ENCODE measurements at places on chromosomes 5 and 9.

DNA sequence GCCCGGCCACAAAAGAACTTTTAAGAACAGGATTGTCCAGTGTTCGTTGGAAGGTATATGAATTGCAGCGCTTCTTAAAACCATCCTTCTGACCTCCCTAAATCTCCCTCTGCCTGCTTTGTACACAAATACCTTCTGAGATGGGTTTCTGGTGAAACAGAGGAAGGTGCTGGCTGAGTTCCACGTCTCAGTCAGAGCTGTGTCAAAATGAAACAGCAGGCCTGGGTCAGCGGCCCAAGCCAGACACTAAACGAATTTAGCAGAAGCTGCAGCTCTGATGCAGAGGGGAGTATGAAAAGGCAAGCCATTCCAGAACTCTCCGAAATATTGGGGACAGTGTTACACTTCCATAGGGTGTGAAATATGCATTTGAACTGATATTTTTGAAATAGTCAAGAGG is 37.8 kb upstream of the CRB2 start:
- DNase-seq: no peak

DNA sequence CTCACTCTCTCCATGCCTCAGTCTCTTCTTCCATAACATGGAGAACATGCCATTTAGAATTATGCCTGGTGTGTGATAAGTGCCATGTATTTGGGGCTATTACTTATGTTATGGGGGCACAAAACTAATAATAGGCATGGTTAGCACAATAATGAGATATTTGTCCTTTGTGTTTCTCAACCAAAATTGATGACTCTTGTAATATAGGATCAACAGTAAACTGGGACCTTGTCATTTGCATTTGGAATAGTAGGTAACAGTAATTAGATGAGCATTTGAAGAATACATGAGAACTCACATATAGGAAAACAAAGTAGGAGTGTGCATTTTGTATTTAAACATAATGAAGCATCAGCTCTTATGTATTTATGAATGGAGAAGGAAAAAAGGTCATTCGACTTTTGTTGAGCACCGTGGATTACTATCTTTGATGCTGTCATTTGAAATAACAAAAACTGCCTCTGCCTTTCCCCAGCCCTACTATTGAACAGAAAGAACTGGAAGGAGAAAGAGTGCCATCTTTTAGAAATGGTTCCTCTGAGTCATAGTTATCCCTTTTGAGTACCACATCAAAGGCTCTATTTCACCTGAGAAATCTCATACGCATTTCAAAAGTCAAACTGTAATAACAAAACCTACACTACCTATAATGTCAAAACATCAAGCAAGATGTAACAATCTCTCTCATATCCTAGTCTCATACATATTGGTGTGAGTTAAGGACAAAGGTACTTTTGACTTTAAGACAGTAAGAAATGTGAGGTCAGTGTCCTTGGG is 655.2 kb downstream of the PDE4D start:
- DNase-seq: no peak

DNA sequence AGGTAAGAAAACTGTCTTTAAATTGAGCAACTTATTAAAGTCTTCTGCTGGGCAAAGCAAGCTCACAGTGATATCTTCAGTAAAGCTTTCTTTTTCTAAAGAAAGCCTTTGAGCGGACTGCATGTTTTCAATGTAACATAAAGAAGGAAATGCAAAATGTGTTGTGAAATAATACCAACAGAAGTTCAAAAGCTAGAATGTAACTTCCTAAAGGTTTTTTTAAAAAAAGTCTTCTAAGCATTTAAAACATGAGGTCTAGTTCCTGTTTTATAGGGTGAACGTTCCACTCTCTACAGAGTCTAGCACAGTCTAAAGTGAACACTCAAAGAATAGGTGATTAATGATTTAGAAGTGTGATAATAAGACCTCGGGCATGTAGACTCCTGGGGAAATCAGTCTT is 62.9 kb downstream of the DENND1A start:
- no peak for DNase-seq

DNA sequence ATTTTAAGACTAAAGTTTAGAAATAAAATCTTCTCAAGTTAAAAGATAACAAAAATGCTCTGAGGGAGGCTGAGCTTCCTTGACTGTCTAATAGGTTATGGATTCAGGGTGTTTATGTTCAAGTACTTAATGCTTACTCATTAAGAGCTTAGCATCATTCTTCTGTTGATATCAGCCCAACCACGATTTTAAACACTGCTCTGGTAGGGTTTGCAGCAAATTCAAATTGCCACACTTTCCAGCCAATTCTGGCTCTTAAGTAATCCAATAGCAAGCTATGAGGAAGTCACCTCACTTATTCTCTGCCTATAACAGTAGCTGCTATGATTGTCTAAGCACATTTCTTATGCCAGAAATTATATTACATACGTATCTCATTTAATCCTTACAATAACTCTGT is 191.0 kb upstream of the KIF2A start:
- no peak for DNase-seq

DNA sequence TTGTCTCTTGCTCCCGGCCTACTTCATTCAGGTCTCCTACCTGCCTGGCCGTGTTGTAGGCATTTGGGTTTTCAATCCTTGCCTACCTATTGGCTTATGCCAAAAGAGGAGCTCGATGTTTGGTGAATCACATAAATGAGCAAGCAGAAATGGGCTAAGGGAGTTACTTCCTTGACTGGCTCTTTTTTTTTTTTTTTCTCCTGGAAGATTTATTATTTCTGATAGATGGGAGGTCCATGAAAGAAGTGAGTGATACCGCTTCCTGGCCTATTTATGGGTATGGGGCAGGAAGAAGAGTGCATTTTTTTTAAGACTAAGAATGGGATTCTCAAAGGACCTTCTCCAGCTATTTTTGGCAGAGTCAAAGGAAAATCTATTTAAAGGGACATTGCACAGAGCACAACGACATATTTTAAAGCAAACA is 294.1 kb downstream of the ARHGAP26 start:
- no peak for DNase-seq

DNA sequence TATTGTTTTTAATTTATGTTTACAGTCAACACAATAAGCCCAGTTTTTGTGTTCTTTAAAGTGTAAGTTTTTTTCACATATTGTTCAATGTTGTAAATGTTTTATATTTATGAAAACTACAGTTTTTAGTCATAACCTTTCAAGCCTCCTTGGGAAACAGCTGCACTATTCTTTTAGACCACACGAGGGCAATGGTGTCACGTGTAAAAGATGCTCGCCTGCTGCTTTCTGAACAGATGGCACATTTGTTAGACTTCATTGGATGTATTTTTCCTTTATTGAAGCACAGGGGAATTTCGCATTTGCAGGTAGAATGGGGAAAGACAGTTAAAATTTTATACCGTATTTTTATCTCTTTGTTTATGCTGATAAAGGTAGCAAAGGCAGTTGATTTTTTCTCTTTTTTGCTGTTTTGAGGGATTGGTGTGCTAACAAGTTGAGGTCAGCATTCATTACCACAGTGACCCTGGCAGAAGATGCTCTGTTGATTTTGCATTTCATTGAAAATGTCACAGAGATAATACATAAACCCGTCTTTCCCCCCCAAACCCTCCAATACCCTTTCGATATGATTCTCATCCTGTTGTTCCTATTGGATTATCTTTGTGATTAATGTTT is 59.0 kb downstream of the MAT2B start:
- DNase-seq: peak; percentile 8

- DNase-seq: no peak
Measured at GRCh38 chr5:15183520-15183919, 311.9 kb upstream of the ANKH start.

GRCh38 chr5:177371120-177372033 is 12.9 kb upstream of the SLC34A1 start:
- DNase-seq: no peak

DNA sequence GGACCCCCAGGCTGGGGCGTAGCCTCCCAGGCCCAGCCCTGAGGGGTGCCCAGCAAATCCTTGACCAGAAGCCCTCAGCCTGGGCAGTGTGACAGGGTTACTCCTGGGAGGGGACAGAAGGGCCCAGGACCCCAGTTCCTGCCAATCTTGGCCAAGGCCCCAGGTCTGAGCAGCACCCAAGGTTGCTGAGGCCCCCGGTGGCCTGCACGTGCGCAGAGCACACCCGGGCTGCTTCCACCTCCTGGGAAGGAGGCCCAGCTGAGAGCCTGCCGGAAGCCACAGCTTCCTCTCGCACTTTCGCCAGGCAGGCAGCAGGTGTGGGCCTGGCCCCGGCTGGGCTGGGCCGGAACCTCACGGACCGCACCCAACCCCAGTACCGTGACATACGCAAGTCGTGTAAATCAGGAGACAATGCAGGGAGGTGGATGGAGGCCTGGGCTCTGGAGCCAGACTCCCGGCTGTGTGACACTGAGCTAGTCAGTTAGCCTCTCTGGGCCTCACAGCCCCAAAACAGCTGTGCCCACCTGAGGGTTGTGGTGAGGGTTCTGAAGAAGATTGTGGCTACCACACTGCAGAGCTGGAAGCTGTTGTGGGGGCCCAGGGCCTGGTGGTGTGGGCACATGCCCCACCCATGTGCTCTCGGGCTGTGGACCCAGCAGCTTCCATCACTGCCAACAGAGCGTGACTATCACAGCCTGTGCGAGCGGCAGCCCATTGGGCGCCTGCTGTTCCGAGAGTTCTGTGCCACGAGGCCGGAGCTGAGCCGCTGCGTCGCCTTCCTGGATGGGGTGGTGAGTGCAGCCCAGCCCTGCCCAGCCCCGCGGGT is 5.1 kb downstream of the GRK6 start:
- DNase-seq: peak; percentile 38

- DNase-seq: no peak
Measured at GRCh38 chr5:77319117-77319804, 108.8 kb downstream of the PDE8B start.

DNA sequence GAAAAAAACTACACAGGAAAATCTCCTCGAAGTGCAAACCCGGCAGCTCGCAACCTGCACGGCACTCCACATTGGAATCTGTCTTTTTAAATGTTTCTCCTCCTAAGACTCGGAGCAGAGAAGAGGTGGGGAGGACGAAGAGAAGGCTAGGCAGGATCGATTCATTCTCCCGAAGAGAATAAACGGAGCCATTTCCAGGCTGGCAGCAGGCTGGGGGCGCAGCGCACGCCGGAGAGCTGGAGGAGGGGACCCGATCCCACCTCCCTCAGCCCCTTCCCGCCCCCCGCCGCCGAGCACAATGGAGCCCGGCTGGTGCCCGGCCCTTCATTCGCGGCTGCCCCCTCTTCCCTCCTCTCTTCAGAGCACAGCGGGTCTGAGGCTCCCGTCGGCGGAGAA is 628 bp downstream of the HOMER1 start:
- no peak for DNase-seq

DNA sequence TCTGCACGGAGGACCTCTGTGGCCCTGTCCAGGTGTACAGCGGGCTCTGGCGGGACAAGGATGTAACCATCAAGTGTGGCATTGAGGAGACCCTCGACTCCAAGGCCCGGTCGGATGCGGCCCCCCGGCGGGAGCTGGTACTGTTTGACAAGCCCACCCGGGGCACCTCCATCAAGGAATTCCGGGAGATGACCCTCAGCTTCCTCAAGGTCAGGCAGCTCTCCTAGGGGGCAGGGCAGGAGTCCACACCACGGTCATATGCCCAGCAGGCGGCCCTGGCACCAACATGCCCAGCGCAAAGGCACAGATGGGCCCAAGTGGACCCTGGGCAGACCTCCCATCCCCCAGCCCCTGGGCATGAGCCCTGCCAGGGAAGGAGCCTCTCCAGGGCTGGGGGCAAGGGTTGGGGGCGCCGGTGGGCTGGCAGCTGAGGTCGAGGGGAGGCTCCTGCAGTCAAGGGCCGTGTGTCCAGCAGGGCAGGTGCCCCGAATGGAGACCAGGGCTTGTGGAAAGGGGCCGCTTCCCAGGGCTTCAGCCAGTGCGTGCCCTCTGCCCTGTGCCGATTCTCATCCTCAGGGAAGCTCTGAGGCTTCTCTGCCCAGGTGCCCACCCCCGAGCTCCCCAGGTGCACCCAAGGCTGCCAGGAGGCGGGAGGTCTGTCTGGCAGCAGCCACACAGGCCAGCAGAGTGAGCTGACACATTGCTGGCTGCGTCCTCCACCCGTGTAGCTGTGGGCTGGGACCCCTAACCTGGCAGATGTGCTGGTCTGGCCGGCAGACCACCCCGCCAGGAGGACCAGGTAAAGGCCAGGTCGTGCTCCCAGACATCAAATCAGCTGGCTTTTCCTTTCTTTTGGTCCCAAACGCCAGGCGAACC is 10.0 kb downstream of the DIPK1B start:
- no peak for DNase-seq

GRCh38 chr5:61667525-61668218 is 335.6 kb downstream of the ZSWIM6 start:
- DNase-seq: no peak

DNA sequence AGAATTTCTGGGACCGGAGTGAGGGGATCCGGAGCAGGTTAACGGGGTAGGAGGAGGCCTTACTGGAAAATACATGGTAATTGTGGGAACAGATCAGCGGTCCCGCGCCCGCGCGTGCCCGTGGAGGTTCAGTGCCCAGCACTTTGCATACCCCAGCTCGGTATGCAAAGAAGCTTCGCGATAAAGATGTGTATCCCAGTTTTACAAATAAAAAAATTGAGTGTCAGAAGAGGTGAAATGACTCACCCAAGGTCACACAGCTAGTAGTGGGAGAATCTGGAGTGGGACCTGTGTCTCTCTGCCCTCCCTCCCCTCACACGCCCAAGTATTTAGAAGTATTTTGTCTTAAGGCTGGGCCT is 967 bp downstream of the NEURL1B start:
- DNase-seq: no peak

DNA sequence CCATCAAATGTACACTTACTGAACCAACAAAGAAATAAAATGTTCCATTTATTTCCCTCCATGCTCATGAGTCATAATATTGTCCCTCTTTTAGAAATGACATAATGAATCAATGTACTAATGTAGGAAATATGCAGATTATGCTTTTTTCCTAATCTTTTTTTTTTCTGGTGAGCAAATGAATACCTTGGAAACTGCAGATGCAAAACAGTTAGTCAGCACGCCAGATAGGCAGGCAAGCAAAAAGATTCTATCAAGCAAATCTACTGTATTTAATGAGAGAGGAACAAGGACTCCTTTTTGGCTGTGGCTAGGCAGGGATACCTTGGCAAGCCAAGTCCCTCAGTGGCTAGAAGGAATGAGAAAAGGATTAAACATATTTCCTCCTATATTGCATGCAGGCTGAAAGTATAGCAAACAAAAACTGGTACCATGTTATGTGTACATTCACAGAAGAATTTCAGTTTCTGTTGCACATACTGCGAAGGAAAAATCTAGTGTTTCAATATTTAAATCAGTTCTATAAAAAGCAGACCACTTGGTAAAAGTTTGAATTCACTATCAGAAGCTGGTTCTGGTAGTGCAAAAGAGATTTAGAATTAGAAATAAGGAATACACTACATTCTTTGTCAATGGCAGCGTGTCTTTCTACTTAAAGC is 605.4 kb downstream of the TLE1 start:
- no peak for DNase-seq

DNA sequence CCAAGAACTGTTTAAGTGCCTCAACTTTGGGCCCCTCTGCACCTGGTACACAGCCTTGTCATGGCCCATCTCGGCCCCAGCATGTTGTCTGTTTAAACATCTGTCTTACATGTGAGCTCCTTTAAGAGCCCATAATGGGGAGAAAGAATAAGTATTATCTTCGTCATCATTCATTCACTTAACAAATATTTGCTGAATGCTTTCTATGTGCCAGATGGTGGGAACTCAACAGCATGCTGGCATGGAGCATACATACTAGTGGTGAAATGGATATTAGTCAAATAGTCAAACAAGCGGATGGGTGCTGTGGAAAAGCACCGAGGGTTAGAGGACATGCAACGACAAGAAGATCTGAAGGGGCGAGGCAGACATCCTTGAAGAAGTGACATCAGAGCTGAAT is 54.5 kb downstream of the GABBR2 start:
- no peak for DNase-seq

- DNase-seq: no peak
Measured at GRCh38 chr9:36745977-36746376, 173.3 kb downstream of the MELK start.
